ENCODE measurements at places on chromosomes 6 and 20.

- DNase-seq, result no peak
Measured at GRCh38 chr6:110319843-110320242, 38.3 kb downstream of the METTL24 start.

DNA sequence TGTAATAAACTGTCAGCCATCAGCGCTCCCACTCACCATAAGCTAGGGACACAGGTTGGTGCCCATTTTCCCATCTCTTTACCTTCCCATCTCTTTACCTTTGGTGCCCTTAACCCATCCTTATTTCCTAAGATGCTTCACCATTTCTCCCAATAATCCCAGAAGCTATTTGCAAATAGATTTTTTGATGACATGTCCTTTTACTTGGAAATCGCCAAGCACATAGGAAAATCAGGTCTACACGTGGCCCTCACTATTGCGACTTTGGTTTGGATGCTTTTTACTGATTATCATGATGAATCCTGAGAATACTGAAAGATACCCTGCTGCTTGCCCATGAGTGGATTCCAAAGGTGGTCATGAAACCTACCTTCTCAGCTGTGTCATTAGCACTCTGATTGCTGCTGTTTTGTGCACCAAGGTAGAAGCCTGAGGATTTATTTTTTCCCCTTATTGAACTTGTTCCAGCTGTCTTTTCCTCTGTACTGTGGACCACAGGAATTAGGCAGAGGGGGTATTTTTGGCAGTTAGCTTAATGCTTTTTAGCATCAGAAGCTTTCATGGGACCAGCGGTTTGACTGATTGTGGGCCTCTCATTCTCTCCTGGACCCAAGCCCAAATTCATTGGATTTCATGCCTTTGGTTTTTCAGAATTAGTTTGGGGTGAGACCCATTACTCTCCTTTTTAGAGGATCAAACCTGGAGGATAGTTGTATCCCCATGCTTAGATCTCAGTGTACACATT lies 229.6 kb upstream of the RIN2 start:
- no peak for DNase-seq

DNA sequence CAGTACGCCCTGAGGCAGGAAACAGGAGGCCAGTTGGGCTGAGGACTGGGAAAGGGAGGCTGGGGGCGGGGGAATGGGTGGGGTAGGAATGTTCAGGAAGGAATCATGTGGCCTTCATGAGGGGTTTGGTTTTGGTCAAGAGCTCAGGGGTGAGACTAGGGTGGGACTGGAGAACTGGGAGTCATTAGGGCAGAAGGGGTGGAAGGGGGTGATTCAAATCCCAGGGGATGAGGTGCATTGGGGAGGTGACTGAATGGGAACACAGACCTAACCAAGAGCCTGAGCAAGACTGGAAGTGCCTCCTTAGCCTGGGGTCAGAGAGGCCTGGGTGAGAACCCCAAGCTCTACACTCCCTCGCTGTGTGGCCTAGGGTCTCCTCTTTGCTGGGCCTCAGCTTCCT lies 86.8 kb downstream of the DLGAP4 start:
- DNase-seq, result no peak

DNA sequence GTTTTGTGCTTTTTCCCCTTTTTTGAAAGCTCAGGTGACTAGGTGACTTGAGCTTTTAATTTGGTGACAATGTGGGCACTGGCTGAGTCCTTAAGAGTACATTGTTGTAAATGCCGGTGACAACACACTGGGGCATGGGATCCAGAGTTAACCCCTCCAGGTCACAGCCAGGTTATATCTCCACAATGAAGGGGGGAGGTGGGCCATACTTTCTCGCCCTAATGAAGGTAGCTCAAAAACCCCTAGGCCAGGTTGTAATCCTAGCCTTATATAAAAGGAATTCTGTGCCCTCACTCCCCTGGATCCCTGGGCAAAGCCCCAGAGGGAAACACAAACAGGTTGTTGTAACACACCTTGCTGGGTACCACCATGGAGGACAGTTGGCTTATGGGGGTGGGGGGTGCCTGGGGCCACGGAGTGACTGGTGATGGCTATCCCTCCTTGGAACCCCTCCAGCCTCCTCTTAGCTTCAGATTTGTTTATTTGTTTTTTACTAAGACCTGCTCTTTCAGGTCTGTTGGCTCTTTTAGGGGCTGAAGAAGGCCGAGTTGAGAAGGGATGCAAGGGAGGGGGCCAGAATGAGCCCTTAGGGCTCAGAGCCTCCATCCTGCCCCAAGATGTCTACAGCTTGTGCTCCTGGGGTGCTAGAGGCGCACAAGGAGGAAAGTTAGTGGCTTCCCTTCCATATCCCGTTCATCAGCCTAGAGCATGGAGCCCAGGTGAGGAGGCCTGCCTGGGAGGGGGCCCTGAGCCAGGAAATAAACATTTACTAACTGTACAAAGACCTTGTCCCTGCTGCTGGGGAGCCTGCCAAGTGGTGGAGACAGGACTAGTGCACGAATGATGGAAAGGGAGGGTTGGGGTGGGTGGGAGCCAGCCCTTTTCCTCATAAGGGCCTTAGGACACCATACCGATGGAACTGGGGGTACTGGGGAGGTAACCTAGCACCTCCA lies 2.2 kb upstream of the VEGFA start:
- DNase-seq, result no peak

- peak; percentile 3 for DNase-seq
Measured at GRCh38 chr6:72048080-72048479, 161.7 kb downstream of the RIMS1 start.

GRCh38 chr6:111521497-111522270 lies 38.7 kb upstream of the REV3L start:
- DNase-seq, result peak; percentile 71

- DNase-seq, result no peak
Measured at GRCh38 chr6:159916752-159917151, 26.0 kb downstream of the MAS1 start.

GRCh38 chr6:2876210-2877056 lies 26.7 kb downstream of the SERPINB9 start:
- peak; percentile 81 for DNase-seq

DNA sequence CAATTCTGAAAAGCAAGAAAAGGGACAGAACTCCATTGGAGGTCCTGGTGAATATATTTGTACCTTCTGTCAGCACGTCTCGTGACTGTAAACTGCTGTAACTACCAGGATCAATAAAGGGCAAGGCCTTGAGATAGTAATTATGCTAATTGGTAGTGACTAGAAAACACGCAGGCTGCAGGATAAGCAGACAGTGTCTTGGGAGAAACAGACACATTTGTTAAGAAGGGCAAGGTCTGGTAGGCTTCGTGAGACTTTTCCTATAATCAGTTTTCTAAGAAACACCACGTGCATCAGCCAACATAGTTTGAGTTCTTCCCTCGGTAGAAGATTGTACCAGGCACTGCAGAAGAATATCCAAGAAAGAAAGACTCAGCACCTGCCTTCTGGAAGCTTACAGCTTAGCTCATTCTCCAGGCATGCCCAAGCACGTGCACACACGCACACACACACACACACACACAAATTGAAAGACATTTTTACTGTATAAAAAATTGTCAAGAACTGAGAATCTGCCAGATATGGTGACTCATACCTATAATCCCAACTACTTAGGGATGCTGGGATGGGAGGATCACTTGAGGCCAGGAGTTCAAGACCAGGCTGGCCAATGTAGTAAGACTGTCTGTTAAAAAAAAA lies 167.0 kb upstream of the SASH1 start:
- peak; percentile 46 for DNase-seq

GRCh38 chr20:55211481-55211880 lies 736.1 kb downstream of the DOK5 start:
- no peak for DNase-seq

GRCh38 chr6:138568997-138569396 lies 69.7 kb upstream of the NHSL1 start:
- no peak for DNase-seq

- no peak for DNase-seq
Measured at GRCh38 chr6:133644548-133644891, 244.4 kb upstream of the TCF21 start.

DNA sequence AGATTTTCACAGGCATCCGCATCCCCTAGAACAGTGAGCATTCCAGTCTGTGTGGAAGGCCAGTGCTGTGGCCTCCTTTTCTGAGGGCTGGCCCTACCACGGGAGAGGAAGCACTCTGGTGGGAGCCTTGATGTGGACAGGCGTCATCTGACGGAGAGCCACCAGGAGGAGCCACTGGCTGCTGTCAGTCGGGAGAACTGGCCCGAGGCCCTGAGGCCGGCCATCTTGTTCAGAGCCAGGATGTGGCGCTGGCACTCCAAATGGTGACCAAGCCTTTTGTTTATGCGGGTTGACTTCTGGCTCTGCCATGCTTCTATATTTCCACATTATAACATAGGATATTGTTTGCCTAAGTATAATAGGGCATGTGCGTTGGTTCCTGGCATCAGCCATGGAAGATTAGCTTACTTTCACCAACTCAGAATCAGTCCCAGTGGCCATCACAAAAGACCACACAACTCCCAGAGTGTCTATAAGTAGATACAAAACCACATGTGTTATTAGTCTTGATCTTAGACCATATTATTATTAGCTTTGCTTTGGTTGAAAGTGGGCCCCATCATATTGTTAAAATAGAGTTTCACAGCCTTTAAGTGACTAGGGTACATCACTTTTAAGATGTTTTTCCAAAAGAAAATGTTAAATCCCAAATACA lies 273.9 kb upstream of the TAB2 start:
- peak; percentile 13 for DNase-seq

GRCh38 chr6:165880686-165881085 lies 217.6 kb upstream of the PDE10A start:
- DNase-seq, result no peak
